ENCODE measurements at places on chromosomes 16 and 17.

DNA sequence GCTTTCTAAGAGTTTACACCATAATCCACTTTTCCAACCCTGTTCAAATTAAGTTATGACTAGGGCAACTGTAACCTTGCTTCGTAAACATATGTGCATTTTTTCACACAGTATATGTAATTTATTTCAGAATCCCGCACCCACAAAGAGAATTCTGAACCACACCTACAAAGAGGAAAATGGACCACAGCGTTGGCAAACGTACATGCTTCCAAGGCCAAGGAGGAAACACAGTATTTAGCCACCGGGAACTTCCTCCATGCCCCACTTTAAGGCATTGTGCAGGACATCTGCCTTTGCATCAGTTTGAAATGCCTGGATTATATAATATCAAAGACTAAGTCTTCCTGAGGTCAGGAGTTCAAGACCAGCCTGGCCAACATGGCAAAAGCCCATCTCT, 2.1 kb downstream of the SPATA22 start:
- DNase-seq = no peak

DNA sequence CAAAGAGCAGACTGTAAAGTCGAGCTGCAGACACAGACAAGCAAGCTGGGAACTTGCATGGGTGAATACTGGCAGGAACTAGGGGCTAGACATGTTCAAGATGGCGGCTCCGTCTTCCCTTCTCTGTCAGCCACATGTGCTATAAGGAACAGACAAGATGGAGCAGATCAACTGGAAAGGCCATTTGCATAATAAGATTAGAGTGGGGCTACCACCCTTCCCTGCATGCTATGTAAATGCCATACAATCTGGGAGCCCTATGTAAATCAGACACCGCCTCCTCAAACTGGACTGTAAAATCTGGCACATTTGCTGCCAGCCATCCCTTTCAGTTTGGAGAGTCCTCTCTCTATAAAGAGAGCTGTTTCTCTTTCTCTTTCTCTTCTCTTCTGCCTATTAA, 640.1 kb upstream of the CDH8 start:
- DNase-seq = no peak

DNA sequence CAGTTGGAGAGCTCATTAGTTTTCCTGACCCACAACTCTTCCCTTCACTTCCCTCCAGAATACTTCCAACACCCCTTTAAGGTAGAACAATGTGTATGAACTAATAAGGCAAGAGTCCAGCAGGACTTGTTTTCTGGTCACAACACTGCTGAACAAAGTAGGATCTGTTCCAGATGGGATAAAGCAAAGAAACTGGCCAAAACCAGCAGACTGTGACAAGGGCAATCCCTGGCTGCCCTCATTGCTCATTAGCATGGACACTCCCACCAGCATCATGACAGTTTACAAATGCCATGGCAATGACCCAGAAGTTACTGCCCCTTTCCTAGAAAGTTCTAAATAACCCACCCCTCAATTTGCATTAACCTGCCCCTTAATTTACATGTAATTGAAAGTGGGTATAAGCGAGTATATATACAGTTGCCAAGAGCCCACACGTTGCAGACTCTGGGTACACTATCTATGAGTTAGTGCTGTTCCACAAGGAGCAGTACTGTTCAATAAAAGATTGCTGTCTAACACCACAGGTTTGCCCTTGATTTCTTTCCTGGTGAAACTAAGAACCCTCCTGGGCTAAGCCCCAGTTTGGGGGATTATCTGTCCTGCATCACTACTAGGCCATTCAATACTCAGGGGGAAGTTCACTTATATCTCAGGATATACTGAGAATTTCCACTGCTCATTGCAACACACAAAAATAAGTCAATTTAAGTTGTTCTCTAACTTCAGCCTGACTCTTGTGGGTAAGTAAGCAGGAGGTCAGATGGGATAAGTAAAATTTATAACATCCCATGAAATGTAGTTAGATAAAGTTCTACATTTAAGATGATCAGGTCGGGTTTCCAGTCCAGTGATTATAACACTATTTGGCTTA, 82.3 kb downstream of the SSH2 start:
- DNase-seq = no peak

DNA sequence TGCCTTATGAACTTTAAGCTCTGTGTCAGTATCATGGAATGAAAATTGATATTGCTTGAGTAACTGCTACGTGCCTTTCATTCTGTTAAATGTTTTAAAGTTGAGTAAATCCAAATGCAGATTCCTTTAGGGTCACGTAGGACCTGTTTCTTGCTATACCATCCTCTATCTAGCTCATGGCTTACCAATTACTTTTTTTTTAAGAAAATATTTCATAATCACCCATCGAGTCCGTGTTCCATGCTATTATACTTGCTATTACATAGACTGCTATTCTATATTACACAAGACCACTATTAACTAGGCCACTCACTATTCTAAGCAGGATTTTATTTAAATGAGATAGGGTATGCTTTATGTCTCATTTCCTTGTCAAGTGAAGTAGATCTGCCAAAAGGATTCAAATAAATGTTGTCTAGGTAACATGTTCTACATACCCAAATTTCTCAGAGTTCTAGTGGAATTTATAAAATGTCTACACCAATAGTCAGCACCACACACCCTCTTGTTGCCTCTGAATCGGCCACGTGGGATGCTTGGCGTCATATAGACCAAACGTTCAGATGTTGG, 11.9 kb downstream of the ANKFN1 start:
- no peak for DNase-seq

- no peak for DNase-seq
Observed at GRCh38 chr16:66935314-66936011, at the start of gene CES2. Gene CES2 (plus strand): TSS chr16:66935516. CDS start chr16:66935636, 120 bp downstream.

GRCh38 chr16:68480084-68480995, 32.0 kb upstream of the SMPD3 start:
- DNase-seq = no peak

DNA sequence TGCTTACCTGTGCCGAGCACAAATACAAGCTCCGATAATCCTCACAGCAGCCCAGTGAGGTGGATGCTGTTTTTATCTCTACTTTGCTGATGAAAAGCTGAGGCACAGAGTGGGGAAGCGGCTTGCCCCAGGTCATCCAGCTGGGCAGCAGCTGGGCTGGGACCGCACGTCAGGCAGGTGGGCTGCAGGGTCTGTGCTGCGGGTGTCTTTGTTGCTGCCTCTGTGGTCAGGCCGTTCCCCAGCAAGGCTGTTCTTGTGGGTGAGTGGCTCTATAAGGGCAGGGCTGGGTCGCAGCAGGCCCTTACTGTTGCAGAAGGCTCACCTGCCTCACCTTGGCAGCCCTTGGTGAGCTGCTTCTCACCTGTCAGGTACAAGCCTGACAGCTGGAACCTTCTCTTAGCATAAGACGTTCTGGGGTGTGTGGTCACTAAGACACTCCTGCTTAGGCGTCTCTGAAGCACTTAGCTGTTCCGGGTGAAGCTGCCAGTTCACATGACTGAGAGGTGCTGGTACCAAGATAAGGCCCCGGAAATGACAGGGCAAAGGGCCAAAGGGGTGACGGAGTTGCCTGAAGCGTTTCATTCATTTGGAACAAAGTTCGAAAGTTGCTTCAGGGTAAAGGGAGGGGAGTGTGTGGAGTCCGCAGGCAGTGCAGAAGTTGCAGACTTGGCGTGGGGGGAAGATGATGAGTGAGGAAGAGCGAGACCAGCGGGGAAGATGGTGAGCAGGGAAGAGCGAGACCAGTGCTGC, 17.4 kb downstream of the IRF8 start:
- DNase-seq = peak; percentile 77

GRCh38 chr16:28597692-28598261, 927 bp upstream of the SULT1A2 start:
- DNase-seq = no peak

- no peak for DNase-seq
Observed at GRCh38 chr16:59597269-59597668, 863.2 kb upstream of the GOT2 start.

DNA sequence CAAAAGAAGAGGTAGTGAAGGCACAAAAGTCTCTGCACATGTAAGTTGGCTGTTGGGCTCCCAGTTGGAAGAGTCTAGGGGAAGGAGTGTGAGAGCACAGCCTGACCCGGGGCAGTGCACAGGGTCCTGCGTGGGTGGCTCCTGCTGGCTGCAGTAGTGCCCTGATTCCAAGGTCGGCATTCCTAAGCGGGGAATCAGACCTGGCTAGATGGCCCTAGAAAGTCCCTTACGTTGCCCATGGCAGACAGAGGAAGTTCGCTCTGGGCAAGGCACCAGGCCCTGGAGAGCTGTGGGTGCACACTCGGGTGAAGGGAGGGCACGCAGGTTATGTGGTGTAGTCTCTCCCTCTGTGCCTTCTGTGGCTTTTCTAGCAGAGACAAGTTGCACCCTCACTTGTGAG, 22.8 kb upstream of the SLC5A11 start:
- DNase-seq = no peak

GRCh38 chr16:24769806-24770205, 40.4 kb downstream of the TNRC6A start:
- no peak for DNase-seq

- DNase-seq = no peak
Observed at GRCh38 chr17:79811868-79812352, 15.0 kb upstream of the CBX8 start.

- no peak for DNase-seq
Observed at GRCh38 chr16:67174706-67175231, 4.4 kb downstream of the NOL3 start.

- no peak for DNase-seq
Observed at GRCh38 chr17:81194941-81195901, 27.5 kb downstream of the CEP131 start.

GRCh38 chr17:43548689-43549379, 2.7 kb upstream of the ETV4 start:
- no peak for DNase-seq

DNA sequence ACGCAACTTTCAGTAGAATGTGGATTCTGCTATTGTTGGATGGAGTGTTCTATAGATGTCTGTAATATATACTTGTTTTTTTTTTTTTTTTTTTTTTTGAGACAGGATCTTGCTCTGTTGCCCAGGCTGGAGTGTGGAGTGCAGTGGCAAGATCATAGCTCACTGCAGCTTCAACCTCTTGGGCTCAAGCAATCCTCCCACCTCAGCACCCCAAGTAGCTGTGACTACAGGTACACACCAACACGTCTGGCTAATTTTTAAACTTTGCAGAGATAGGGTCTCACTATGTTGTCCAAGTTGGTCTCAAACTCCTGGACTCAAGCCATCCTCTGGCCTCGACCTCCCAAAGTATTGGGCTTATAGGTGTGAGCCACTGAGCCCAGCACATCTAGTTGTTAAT, 27.2 kb upstream of the CCL22 start:
- no peak for DNase-seq

DNA sequence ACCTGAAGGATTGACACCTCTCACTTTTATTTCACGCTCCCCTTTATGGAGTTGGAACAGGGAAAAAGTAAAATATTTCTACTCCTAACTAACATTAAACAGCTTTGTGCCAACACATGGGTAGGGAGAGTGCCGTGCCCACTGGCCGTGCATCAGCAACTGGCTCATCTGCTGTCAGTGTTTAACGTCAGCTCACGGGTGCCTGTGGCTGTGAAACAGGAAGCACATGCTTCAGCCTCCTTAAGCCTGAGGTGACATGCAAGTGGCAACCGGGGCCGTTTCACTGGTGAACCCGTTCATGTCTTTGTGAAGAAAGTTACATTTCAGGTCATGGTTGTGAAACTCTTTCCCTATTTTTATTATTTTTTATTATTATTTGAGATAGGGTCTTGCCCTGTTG, 3.2 kb downstream of the SPG7 start:
- no peak for DNase-seq

- DNase-seq = no peak
Observed at GRCh38 chr17:34412965-34413441, 50.0 kb upstream of the CCL1 start.

- no peak for DNase-seq
Observed at GRCh38 chr16:48117217-48118105, 38.3 kb downstream of the ABCC12 start.

- DNase-seq = no peak
Observed at GRCh38 chr16:3589441-3589921, 12.3 kb upstream of the NLRC3 start.

DNA sequence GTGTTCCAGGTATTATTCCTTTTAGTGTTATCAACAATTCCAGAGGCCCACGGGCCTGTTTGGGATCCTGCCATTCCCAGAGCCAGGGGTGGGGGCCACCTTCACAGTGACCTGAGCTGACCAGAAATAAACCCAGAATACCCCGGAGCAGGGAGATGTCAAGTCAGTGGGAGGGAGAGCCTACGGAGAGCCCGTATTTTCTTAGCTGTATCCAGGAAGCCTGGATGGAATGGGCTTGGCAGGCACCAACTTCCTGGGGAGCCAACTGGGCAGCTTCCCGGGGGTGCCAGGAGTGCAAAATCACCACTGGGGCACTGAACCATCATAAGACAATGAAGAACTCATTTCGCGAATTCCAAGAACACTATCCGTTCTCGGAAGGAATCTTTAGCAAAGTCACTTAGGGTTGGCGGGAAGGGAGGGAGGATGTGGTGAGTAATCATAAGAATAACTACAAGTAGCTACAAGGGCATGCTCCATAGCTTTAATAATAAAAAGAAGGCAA, 13.2 kb upstream of the MRTFB start:
- DNase-seq = peak; percentile 58

GRCh38 chr17:51335883-51336822, 75.8 kb downstream of the UTP18 start:
- no peak for DNase-seq

DNA sequence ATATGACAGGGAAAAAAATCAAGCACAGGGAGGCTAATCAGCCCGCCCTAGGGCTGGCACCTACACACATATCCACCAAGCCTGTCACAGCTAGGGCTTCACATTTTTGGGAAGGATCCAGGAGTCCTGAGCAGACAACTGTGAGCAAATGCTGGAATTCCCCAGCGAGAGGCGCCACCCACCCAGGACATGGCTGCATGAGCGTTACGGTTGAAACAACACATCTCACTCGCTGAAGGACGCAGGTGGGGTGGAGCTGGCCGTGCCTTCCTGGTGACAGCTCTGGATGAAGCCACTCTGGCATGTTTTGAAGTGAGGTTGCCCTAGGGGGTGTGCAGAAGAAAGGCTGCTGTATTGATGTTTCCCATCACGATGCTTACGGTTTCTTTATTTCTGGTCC, 315.1 kb upstream of the EEF2KMT start:
- DNase-seq = no peak

DNA sequence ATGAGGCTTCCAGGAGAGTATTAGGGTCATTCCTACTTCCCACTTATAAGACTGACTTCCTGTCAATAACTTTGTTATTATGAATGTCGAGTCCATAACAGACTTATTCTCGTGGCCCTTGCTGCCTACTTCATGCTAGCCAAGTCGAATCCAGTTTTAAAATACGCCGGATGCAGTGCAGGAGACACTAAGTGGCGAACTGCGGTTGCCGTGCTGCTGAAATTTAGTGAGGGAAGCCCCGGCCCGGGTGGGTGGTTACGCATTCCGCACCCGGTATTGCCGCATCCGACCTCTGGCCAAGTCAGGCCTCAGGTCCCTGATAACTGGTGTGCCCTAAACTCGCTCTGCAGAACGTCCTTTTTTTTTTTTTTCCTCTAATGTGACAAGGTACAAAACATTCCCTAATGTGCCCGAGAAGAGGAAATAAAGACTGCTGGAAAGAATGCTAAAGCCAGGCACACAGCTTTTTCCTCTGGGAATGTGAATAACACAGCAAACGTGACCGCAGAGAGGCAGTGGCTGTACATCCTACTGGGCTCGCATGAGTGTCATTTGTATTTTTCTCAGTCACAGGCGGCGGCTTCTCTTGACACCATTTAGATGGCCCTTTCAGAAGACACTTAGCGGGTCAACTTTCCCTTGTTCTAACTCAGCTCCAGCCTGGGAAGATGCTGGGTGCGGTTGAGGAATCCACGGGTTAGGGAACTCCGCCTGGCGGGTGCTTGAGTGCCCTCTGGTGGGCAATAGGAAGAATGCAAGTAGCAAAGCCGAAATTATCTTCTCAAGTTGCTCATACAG, 7.1 kb upstream of the AKTIP start:
- peak; percentile 81 for DNase-seq
